Foreskin keratinocyte (primary cell): ENCODE measurements at places on chromosomes 7 and 10.

DNA sequence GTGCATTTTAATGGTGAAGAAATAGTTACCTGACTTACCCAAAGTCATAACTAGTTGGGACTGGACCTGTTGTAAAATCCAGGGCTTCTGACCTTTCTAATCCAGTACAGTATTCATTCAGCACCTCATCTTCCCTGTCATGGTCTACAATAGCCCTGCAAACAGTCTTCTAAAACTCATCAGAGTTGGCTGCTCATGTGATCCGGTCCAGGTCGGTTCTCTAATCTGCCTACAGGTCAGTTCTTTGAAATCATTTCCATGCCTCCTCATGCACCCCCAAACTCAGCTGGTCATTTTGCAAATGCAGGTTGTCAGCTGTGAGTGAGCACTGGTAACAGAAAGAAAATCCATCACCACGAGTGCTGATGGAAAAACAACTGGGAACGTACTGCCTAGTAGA lies 451.6 kb upstream of the GALNT17 start:
- no peak for DNase-seq

DNA sequence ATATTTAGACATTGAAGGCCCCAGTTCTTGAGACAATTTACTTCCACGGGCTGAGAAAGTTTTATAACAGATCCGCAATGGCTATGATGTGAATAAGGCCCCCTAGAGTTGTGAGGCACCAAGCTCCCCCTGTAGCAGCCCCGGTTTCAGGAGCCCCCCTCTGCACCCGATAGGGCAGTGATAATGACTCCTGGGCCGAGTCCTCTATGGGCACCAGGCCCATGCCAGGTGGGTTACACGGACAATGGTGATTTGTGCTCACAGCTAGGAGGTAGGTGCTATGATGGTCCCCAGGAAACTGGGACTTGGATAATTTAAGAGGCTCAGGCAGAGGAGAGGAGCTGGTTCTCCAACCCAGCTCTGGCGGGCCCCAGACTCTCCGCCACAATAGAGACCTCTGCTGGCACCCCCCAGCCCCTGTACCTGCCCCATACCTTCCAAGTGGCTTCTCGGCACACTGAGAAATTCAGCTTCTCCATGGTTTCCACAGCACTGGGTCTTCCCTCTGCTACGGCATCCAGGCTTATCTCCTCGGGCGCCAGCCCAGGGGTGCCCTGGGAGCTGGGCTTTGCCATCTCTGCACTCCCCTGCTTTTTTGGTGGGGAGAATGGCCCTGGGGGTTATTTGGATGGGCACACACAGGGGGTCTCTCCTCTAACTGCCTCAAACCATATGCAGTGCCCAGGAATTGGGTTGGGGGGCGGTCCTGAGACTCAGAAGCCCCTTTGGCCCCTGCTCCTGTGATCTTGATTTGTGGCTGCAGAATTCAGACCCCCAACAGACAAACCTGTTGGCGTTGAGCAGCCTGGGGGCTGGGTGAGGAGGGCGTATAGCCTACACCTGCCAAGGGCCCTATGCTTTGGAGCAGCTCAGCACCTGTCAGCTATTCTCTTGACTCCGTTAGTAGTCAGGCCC lies 12.2 kb upstream of the KCP start:
- no peak for DNase-seq

DNA sequence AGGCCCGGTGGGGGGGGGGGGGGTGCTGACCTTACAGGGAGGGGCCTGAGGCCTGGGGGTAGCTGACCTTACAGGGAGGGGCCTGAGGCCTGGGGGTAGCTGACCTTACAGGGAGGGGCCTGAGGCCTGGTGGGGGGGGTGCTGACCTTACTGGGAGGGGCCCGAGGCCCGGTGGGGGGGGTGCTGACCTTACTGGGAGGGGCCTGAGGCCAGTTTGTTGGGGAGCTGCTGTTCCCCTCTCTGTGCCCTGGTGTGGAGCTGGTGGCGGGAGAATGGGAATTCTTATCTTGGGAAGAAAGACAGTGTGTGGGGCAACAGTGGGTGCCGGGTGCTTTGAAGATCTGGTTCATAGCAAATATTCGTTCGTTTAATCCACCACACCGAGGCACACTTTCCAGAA lies 46.6 kb upstream of the CFAP46 start:
- no peak for DNase-seq

GRCh38 chr7:22628112-22628511 lies 98.9 kb upstream of the IL6 start:
- no peak for DNase-seq

GRCh38 chr7:94792241-94792640 lies 115.2 kb upstream of the PPP1R9A start:
- no peak for DNase-seq

GRCh38 chr10:70114902-70115301 lies 17.7 kb downstream of the AIFM2 start:
- no peak for DNase-seq

DNA sequence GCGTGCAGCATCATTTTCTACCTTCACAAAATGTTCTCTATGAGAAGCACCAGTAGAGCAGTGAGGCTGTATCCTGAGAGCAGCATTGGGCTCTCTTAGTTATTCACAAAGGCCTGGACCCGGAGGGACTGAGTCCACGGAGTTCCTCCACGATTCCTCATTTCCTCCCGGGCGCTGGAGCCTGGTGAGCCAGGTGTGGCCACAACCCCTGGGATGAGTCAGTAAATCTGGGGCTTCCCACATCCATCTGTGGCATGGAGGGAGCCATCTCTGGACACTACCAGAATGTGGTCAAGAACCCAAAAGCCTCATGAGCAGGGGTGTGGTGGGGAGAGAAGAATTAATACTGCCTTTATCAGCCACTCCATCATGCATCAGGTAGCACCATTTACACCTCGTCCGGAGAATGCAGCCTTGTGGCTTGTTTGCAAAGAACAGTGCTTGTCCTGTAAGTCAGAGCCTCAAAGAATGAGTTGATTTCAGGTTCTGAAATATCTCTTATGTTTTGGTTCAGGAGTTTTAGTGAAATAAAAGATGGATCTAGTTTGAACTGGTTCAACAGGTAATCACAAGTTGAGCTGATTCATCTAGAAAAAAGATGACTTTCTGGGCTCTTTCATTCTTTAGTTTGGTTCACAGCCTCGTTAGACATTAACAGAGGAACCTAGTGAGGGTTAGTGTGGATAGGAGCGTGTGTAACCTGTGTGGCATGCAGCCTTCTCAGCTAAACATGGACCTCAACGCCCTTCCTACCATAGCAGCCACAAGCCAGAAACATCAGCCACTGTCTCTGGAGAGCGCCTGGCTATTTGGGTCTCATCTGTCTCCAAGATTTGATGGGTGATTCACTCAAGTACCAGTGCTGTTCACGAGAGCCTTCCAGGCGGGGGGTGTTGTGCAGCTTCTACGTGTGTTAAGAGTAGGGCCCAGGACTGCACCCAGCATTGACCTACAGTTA lies 95.2 kb downstream of the WDR37 start:
- DNase-seq, result peak; percentile 54

DNA sequence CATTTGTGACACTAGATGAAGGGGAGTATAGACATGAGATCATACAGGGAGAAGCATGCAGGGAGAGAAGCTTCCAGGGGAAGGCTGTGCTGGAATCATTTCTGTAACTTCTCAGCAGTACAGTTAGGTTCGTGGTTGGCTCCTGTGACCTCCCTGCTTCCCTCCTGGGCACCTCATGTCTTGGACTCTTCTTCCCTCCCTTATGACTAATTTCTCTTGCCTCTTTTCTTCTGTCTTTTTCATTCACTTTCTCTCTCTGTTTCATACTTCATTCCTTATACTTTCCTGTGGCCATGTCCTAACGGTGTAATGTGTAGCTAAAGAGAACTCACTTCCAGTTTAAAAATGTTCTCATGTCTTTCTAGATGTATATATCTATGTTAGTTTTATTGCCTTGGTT lies 19.1 kb upstream of the HKDC1 start:
- DNase-seq, result no peak

DNA sequence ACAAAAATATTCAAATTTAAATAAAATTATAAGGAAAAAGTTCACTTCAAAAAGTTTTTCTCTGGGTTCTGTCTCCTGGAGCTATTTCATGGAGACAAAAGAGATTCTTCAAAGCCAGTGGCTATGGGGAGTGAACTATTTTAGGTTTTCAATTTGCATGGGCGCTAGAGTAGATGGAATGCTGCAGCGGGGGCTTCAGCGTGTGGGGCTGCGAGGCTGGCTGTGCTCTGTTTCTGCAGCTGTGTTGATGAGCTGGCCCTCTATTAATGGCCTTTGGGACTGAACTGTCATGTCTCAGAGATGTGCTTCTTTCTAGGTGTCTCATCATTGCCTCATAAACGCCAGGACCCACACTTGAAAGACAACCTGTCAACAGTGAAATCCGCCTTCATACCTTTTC lies 108.4 kb upstream of the NPY start:
- no peak for DNase-seq

GRCh38 chr7:145016068-145016467 lies 180.2 kb upstream of the TPK1 start:
- DNase-seq, result no peak

DNA sequence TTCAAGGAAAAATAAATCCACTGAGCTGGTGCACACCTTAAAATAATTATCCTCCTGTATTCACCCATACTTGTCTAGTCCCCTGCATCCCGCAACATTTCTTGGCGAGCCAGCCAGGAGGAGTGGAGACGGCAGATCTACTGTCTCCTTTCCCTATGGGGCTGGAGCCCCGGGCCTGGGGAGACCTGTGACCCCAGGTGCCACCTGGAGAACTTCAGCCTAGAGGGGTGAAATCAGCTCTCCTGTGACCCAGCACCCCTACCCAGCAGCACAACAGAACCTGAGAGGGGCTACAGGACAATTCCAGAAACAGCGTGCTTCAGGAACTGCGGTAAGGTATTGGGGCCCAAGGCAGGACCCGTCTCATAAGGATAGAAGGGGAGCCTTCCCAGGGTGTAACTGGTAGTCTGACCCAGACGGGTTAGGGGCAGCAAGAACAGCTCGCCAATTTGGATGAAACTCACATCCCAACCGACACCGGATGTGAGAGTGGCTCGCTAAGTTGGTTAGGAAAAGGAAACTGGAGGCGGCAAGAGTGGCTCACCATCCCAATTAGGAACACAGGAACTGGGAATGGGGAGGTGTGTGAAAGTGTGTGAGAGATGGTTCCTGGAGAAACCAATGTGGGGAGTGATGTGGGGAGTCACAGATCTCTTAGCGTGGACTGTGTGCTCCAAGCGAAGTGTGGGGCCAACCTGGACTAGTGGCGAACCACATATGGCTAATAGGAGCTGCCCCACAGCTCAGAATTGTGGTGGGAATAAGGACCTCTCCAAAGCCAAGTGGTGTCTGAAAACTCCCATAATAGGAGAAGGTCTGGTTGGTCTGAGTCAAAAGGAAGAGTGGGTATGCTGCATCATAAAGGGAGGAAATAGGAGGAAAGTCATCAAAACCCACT lies 15.1 kb upstream of the DENND2A start:
- DNase-seq, result no peak

GRCh38 chr10:35781643-35782035 lies 139.5 kb upstream of the FZD8 start:
- DNase-seq, result no peak

DNA sequence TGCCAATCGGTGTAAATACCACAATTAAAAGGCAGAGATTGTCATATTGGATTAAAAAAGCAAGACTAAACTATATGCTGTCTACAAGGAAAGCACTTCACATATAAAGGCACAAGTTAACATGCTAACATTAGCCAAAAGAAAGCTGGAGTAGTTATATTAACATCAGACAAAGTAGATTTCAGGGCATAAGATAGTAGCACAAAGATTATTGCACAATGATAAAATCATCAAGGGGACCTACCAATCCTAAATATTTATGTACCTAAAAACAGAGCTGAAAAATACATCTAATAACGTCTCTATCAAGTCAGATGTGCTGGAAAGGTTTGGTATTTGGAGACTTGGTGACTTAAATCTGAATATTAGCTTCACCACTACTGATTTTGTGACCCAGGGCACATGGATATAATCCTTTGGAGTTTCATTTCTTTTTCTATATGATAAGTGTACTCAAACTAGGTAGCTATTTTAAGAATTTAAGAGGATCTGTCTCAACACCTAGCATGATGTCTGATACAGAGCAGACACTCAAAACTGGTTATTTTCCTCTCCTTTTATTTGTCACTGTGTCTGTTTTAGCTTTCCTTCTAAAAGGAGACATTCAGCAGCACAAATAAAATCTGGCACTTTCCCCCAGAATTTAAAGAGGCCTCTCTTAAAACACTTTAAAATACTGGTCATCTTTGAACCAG lies 156.5 kb downstream of the DOCK4 start:
- no peak for DNase-seq

DNA sequence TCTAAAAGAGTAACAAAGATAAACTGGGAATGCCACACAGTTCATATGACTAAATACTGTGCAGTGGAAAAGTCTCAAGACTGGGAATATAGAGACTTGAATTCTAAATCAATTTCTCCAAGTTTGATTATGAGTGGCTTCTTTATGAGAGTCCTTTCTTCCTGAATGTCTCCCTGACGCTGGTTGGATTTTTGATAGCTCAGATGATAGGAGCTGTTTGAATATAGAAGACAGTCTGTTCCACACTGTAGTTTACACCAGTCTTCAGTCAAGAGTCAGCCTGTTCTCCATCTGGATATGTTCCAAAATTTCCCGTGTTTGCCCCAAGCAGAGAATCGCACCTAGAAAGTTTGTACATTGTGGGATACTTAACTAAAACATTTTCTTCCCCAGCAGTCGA lies 173.7 kb downstream of the LRMDA start:
- no peak for DNase-seq

GRCh38 chr7:157886711-157887110 lies 549.9 kb downstream of the DNAJB6 start:
- no peak for DNase-seq

- no peak for DNase-seq
Measured at GRCh38 chr7:36762394-36762793, 38.1 kb upstream of the AOAH start.

- no peak for DNase-seq
Measured at GRCh38 chr10:132817701-132818211, 31.8 kb upstream of the NKX6-2 start.

- no peak for DNase-seq
Measured at GRCh38 chr10:116124777-116125176, 148.2 kb downstream of the GFRA1 start.

- DNase-seq, result no peak
Measured at GRCh38 chr7:137446025-137446424, 102.5 kb upstream of the PTN start.

- DNase-seq, result no peak
Measured at GRCh38 chr7:4791738-4792536, 16.5 kb downstream of the AP5Z1 start.

- no peak for DNase-seq
Measured at GRCh38 chr7:17186745-17187530, 111.5 kb upstream of the AHR start.

GRCh38 chr7:37045681-37046179 lies 321.4 kb upstream of the AOAH start:
- DNase-seq, result no peak

DNA sequence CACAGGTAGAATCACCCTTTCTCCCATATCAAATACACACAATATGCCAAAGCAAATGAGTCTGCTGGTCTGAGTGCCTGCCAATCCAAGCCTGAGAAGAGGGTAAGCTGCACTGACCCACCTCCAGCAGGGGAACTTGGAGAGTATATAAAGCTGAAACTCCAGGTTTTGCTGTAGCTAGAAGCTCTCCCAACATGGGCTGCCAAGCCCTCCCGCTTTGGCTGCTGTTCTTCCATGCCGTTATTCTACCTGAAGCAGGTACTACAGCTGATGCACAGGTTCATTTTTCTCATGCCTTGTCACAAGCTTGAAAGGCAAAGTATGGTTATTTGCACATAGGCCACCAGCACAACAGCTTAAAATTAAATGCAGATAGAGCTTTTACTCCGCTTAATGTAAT lies 21.5 kb upstream of the C10orf120 start:
- DNase-seq, result no peak
